ENCODE measurements at places on chromosomes 2 and 18.
A peak's percentile ranks its signal among the peaks of the same experiment; 100 is the strongest.

DNA sequence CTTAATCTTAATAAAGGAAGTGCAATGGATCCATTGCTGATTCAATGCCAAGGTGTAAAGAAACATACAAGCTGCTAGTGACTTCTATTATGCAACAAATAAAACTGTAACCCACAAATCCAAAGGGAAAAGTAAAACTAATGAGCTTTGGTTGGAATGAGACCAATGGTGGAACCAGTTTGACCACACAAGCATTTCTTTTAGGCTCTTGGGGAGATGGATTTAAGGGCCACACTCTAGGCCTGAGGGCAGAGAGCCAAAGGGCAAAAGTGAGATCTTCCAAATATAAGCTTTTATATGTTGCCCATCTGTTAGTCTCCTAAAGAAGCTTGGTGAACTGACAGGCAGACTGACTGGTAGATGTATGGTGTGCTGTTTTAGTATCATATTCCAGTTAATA is 41.5 kb upstream of the MMADHC start:
- DNase-seq, result no peak

DNA sequence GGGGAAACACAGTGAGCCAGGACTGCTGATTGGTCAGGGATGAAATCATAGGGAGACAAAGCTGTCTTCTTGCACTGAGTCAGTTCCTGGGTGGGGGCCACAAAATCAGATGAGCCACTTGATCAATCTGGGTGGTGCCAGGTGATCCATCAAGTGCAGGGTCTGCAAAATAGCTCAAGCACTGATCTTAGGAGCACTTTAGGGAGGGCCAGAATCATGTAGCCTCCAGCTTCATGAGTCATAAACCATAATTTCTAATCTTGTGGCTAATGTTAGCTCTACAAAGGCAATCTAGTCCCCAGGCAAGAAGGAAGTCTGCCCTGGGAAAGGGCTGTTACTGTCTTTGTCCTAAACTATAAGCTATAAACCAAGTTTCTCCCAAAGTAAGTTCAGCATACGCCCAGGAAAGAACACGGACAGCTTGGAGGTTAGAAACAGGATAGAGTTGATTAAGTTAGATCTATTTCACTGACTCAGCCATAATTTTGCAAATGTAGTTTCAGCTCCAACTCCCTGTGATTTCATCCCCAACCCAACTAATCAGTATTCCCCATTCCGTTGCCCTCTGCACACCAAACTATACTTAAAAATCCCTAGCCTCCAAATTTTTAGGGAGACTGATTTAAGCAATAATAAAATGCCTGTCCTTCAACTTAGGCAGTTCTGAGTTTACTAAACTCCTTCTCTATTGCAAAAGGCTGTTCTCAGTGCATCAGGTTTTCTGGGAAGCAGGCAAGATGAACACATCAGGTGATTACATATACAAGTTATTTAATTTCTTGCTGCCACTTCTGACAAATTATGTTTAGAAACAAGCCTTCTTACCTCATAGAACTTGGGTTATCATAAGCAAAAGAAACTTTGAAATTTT is 226.9 kb upstream of the SPOPL start:
- no peak for DNase-seq

GRCh38 chr18:71293322-71293721 is 1004.5 kb downstream of the SOCS6 start:
- no peak for DNase-seq

GRCh38 chr2:85694052-85695025 is at the start of gene GNLY:
Gene GNLY, plus strand, starts transcription at chr2:85694358. Its CDS starts 61 bp downstream, at chr2:85694419.
- no peak for DNase-seq

DNA sequence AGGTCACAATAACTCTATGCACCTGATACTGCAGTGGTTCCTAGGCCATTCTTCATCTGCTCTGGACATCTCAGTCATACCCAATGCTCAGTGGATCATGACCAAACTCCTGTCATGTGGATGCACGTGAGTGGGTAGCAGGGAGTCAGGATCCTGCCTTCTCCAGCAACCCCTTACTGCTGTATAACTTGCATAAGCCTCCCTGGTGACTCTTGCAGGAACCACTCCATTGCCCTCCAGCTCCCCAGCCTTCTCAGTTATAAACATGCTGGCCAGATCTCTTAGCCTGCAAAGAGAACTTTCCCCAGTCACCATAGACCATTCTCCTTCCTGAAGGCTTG is 98.6 kb upstream of the ZNF397 start:
- DNase-seq, result no peak

DNA sequence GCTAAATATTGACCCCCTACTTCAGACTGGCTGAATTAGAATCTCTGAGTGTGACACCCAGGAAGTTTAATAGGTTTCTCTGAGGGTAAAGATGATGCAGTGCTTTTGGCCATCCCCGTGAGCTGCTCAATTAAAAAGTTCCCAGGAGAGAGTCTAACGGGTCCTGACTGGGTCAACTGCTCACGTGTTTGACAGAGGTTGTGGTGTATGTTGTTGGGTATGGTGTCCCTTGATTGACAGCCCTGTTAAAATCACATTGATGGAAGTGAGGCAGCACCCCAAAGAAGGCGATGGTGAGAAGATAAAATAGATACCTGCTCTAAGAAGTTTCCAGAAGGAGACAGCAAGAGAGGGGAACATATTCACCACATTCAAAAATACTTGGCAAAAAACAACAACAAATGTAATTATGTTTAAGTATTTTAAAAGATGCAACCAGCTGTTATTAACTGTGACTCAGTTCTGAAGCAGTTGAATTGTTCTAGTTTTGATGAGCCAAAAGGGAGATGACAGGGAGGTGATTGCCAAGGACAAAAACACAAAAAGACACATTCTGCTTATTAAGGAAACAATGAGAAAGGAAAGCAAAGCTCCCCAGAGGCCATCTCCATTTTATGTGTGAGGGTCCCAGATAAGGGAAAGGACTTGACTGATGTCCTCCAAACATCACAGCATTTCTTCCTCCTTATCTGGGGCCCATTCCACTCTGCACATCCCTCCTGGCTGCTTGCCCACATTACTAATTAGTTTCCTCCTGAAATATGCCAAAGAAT is 11.5 kb upstream of the GMCL1 start:
- no peak for DNase-seq

DNA sequence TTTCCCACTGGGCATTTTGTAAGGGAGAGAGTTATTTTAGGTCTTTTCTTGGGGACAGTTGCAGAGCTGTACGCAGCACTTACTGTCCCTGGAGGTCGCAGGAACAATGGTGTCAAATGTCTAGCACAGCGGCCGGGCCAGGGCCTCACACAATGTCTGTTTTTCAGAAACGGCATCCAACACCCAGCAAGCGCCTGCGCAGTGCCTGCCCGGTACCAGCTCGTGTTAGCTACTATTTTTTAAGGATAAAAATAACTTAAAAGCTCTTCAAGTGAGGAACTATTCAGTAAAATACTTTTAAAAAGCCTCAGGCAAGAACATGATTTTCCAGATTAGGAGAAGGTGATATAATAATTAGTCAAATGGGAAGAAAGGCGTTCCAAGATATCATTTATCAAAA is 90.0 kb downstream of the MBP start:
- no peak for DNase-seq

DNA sequence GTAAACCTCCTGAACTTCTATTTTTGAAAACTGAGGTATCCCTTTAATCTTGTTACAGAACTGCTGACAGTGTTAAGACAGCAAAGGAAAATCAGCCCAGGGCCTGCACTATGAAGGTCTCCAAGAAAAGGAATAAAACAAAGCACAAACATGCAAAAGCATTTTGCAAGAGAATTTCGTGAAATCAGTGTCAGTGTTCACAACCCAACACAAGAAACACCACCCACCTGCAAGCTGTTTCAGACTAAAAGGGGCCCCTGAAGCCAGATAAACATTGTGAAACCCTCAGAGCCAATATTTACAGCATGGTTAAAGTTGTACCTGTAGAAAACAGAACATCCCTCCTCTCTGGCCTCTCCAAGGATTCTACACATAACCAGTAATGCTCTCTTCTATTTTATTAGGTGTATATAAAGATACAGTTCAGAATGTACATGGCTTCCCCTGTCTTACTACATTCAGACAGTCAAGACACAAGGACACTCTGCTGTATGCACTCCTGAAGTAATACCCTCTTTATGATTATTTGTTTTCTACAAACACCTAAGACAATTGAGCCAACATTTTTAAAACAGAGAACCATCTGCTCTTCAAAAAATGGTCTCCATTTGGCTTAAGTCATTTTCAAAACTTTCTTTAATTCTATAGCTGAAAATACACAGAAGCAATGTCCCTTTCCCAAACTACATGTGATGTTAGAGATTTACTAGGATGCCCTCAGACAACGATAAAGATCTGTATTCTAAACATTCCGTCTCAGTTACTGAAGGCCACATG is 149.5 kb upstream of the ZFP36L2 start:
- no peak for DNase-seq

GRCh38 chr2:37376421-37377186 is 32.2 kb downstream of the QPCT start:
- DNase-seq, result no peak

DNA sequence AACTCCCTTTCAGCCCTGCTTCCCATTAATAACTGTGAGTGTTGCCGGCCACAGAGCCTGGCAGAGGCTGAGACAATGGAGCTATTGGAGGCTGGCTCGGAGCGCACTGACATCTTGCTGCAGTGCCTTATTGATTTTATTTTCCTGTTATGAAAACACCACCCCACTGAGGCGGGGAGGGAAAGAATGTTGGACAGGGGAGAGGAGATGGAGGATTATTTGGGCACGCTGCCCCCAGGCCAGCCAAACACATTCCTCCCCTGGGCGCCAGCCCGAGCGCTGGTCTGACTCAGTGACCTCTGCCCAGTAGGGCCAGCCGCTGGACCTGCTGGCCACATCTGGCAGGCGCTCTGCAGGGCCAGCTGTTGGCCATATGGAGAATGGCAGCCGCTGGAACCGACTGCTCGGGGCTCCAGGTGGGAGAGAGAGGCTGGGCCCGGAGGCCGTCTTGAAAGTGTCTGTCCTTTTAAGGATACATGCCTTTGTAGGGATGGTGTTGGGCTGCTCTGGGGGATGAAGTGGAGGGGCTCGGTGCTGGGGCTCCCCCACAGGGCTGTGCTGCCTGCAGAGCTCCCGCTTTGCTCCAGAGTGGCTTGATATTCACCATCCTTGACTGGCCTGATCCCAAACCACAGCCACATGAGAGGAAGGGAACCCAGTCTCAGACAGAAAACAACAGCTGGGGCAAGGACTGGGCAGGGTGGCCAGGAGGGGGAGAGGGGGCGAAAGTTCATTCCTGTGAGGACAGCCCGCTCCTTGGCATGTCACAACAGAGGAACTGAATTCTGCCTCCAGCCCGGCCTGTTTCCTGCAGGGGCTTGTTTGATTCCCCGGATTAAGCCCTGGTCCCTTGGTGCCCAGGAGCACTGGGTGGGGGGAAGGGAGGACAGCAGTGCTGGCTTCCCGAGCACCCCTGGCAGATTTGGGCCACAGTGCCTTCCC is 179.0 kb downstream of the KLHL29 start:
- DNase-seq, result peak; percentile 85
